ENCODE measurements at places on chromosomes 3 and 15.
A peak's percentile ranks its signal among the peaks of the same experiment; 100 is the strongest.

DNA sequence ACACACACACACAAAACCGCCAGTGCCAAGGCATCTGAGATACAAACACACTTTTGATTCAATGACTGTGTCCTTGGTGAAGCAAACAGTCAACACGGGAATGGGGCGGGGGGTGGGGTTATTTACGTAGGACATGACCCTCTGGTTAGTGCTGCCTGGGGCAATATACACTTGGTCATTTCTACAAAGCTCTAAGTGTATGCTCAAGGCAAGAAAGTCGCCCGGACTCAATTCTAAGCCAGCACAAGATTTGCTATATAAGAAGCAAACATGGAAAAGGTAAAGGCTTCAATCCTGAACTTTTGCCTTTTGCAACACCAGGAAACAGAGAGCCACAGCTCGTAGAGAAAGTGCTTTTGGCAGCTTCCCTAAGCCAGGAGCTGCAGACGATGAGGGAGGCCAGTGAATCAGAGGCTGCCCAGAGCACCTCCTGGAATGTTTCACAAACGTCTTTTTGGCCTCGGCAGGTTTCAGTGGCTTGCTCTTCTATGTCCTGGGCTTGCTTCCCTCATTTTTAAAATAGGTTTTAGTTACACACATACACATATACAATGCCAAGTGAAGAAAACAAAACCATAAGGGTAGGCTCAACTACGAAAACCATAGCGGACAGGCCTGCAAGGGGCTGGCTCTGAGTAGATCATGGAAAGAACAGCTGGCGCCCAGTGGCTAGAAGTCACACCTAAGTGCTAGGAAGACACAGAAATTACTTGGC is 73.6 kb downstream of the TM4SF4 start:
- DNase-seq: no peak

DNA sequence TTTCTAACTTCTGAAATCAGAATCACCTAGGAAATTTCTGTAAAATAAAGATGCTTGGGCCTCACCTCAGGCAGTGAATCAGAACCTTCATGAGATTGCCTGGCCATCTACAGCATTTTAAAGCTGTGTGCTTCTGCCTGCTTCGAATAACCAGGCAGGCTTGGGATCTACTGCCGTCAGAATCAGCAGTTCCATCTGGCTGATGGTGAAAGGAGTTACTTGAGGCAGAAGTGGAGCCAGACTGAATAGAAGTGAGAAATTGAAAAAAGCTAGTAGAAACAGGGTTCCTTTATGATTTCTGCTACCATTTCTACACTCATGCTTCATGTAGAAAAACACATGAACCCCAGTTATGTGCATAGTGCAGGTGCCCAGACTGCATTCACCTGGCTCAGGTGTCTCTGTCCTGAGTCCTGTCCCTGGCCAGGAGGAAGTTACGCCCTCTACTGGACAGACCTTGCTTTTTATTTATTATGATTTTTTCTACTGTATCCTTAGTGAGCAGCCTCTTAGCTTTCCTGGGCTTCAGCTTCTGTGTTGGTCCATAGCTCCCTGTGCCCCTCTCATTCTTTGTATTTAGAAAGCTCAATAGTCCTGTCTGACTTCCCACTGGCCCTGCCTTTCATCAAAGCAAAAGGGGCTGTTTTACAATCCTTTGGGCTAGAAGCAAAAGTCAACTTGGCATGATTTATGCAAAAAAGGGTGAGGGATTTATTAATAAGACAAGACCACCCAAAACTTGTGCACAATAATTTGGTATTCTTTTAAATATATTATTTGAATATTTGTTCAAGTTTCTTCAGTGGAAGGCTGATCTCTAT is 200.8 kb upstream of the GOLGA6L4 start:
- DNase-seq: no peak

- DNase-seq: no peak
Measured at GRCh38 chr3:133576169-133576568, 2.7 kb downstream of the CDV3 start.

GRCh38 chr3:58256511-58256910 is 18.9 kb downstream of the ABHD6 start:
- no peak for DNase-seq

DNA sequence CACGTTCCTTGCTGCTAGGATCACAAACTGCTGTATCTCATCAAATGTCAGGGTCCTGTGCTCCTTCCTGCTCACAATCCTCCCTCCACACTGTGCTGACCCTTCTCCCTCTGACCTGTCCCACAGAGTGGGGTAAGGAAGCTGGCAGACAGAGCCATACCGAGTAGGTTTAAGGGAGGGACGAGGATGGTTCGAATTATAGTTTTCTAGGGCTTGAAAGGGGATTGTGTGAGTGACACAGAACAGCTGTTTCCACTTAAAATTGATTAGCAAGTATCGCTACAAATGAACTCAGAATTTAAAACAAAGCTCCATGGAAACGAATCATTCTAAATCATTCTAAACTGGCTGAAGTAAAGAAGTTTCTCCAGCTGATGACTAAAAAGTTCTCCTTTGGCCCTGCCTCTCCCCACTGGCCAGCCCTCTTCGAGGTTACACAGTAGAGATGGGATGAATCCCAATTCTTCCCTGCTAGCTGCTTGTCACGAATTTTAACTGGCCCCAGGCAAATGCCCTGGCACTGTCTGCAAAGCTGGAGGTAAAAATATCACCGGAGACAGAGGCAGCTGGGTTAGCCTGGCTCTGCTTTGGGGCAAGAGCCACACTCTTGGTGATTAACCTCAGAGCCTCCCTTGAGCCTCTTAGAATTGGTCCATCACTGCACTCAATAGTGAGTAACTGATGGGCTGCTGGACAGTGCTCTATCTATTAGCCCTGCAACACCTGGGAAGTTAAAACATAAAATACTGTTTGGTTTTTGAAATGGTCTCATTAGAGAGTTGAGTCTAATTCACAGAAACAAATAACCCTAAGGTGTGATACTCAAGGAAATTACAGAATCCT is 194.9 kb downstream of the CHST2 start:
- no peak for DNase-seq

DNA sequence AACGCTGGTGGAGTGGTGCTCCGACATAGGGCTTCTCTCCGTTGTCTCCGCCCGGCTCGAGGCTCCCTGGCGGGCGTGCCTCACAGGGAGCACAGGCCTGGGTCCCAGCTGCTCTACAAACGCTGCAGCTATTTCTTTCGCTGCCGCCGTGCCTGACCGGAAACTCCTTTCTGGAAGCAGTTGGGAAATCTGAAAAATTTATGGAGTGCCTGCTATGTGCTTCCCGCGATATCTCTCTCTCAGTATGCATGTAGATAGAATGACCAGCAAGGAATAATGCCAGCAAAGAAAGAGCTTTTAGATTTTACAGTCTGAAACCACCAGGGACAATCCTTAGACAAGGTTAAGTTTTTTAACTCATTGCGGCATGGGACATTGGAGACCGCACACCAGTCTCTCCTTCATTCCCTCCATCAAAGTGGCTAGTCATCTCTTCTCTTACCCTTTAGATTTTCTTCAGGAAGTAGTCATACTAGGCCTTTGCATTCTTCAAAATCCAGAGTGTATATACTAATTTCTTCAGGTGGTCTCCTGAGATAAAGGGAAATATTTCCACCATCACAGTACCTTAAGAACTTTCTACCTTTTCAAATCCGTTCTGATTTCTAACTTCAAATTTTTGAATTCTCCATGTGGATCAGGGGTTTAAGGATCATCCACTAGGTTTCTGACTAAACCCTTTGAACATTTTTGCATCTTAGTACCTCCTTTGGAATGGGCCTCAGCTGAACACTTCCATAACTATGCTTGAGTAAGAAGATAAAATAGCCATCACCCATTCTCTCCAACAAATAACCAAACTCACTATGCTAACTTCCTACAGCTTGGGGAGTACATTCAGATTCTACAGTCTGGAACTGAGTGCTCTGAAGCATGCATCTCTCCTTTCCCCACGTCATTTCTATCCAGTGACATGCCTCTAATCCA is 1.1 kb upstream of the NPHP3 start:
- DNase-seq: no peak

GRCh38 chr3:9703736-9704346 is at the start of gene CPNE9:
Gene CPNE9 (plus strand): TSS chr3:9703833. CDS start chr3:9703997, 164 bp downstream.
- peak; percentile 59 for DNase-seq

Measured in ecto neural progenitor cell (in vitro differentiated cells).